Activated B cell treated with CpG ODN at 0.5 μM for 24 hours (primary cell): ENCODE measurements at places on chromosomes 16 and 17. TPM values are rescaled to one million over a fixed set of nuclear protein-coding genes. Genes with fewer than 3 reads are reported as not detected.

DNA sequence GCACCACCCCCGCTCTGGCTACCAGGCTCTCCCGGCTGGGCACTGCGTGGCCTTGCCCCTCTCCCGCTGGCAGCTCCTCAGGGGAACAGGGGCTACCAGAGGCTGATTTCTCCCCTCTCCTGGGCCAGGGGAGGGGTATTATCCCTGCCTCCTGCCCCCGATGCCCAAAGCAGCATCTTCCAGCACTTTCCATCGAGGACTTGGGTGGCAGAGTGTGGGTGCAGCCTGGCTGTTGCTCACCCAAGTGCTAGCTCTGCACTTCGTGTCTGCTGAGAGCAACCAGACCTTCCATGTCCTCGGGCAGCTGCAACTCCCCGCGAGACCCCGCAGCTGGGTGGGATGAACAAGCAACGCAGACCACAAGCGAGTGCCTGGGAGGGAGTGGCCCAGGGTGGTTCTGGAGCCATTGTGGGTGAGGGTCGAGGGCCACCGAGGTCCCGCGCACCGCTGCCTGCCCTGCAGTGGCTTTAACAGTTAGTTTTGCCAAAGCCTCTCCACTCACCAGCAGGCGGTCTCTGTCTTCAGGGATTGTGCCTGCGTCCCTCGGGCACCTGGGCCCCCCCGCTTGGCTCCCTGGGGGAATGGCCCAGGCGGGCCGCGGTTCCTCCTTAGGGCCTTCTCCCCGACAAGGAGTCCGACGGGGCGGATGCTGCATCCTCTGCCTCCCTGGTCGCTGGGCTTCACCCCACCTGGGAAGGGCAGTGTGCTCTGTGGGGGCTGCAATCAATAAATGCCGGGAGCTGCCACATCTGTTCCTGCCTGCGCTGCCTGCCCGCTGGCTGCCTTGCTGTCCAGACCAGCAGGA, 8.4 kb downstream of the SLC25A10 start:
- no peak overlapping the region for H3K27ac ChIP-seq
- no peak overlapping the region for H3K4me3 ChIP-seq
- H3K4me1 ChIP-seq = no peaks in the 10 kb centered on the region
- no peaks in the 10 kb centered on the region for H3K36me3 ChIP-seq
- no peak for DNase-seq
- H3K27me3 ChIP-seq = peaks cover 9% of the 10 kb centered on the region

GRCh38 chr16:49494474-49494873, 120.9 kb downstream of the C16orf78 start:
- DNase-seq = peak; percentile 12
- no peaks in the 10 kb centered on the region for H3K4me1 ChIP-seq
- no peak overlapping the region for H3K4me3 ChIP-seq
- H3K27me3 ChIP-seq = peaks cover 9% of the 10 kb centered on the region
- H3K27ac ChIP-seq = no peak overlapping the region

- peaks cover 68% of the 10 kb centered on the region for H3K4me1 ChIP-seq
- no peaks in the 10 kb centered on the region for H3K27me3 ChIP-seq
- DNase-seq = no peak
- H3K36me3 ChIP-seq = peaks cover 69% of the 10 kb centered on the region
Measured at GRCh38 chr17:76561332-76561731, 21.5 kb downstream of the PRCD start.

DNA sequence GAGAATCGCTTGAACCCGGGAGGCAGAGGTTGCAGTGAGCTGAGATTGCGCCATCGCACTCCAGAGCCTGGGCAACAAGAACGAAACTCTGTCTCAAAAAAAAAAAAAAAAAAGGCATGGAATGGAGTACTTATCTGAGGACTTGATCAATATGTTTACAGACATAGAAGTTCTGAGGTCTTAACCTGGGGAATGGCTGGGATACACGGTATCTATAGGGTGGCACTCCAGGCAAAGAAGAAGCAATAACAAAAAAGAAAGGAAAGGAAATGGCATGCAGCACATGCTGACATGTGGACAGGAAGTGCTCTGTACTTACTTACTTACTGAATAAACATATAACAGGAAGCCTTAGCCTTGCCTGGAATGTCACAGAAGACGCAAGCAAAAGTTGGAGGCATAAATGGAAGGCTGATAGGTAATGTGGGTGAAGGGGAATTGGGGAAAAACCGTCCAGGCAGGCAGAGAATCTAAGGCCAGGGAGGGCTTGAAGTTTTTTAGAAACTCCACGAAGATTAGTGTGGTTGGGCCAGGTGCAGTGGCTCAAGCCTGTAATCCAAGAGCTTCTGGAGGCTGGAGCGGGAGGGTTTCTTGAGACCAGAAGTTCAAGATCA, 10.1 kb upstream of the SPOP start:
- no peaks in the 10 kb centered on the region for H3K36me3 ChIP-seq
- H3K4me3 ChIP-seq = peak overlapping the region; percentile 12
- no peak for DNase-seq
- H3K27ac ChIP-seq = peak overlapping the region; percentile 59
- no peaks in the 10 kb centered on the region for H3K27me3 ChIP-seq

GRCh38 chr17:652314-652713, 62.3 kb downstream of the VPS53 start:
- H3K36me3 ChIP-seq = peaks cover 84% of the 10 kb centered on the region
- DNase-seq = no peak
- H3K27ac ChIP-seq = no peak overlapping the region

DNA sequence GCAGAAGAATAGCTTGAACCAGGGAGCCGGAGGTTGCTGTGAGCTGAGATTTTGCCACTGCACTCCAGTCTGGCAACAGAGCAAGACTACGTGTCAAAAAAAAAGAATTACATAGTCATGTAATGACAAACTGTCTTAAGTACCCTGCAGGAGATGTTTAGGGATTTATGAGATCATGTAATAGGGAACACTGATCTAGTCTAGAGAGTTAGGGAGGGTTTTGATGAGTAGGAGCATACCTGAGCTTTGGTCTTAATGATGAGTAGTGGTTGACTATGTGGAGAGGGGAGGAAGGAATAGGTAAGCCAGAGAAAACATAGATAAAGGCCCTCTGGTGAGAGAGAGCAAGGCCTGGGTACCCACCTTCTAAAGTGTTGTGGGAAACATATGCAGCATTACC, 30.1 kb upstream of the NF1 start:
- DNase-seq = no peak
- H3K36me3 ChIP-seq = no peaks in the 10 kb centered on the region

DNA sequence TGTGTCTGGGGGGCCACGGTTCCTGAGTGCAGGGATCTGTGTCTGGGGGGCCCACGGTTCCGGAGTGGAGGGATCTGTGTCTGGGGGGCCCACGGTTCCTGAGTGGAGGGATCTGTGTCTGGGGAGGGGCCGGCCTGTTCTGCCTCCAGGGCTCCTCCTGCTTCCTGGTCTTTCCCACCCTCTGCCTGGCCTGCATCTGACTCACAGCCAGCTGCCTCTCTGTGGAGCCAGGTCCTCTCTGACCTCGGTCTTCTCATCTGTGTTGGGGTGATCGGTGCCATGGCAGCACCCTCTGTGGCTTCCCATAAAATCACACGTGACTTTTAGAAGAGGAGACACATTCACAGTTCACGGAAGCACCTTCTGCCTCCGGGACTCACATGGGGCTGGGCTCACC, 50.3 kb downstream of the ZFPM1 start:
- H3K4me1 ChIP-seq = peaks cover 2% of the 10 kb centered on the region
- H3K27ac ChIP-seq = no peak overlapping the region
- H3K27me3 ChIP-seq = no peaks in the 10 kb centered on the region

- no peaks in the 10 kb centered on the region for H3K36me3 ChIP-seq
- peaks cover 23% of the 10 kb centered on the region for H3K4me1 ChIP-seq
Measured at GRCh38 chr17:74842599-74843351, 16.9 kb downstream of the GRIN2C start.

DNA sequence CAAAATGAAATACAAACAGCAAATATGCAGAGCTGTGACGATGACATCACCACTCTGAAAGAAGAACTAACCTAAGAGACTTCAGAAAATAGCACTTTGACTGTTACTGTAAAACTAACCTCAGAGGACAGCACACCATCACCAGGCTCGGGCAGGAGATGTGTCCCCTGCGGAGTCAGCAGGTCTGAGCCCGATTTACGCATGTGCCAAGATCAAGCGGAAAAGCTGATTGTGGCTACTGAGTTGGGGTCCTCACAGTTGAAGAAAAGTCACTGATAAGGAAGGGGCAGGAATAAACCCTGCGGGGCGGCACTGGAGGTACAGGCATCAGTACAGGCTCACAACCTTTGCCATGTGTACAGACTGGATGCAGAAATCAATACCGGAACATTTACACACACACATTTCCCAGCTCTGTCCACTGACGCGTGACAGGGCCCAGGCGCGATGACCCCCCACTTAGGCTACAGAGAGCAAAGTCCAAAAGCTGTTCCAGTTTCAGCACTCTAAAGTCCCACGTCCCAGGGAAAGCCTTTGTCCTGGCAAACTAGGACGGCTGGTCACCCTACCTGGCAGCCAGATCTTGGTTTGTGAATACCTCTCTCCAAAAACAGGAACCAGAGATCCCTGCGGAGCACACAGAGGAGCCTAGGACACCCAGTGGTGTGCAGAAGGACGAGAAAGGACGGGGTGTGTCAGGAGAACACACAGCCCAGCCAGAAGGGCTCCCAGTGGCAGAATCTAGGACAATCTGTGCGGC, 21.5 kb downstream of the TRAP1 start:
- no peak overlapping the region for H3K27ac ChIP-seq
- H3K4me3 ChIP-seq = no peak overlapping the region
- H3K36me3 ChIP-seq = peaks cover 7% of the 10 kb centered on the region
- H3K27me3 ChIP-seq = no peaks in the 10 kb centered on the region
- peaks cover 9% of the 10 kb centered on the region for H3K4me1 ChIP-seq
- DNase-seq = no peak

DNA sequence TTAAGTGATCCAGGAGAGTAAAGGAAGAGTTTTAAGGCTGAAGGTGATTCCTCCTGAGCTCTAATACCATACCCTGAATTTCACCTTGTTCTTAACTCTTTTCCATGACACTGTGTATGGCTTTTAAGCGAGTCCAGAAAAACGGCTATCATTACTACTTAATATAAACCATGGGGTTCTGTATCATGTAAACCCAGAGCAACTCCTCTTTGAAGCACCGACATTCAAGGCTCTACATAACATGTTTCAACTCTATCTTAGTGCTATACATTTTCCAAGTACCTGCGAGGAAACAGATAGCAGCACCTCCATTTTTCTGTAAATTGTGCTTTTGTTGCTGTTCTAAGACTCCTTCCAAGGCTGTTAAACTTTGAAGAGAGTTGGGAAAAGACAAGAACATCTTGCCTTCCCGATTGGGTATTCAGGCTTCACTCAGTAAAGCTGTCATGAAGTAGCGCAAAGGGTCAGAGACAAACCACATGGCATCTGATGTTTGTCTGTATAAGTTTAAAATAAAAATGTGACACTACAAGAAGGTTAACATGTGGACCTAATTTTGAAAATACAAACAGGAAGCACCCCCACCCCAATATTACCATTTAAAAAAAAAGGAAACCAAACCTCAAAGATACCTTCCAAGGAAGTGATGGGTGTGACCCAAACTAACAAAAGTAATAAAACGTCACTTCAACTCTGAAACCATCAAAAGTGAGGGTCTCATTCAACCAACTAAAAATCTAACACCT, 3.9 kb downstream of the STAT5B start:
- H3K27ac ChIP-seq = no peak overlapping the region
- H3K4me3 ChIP-seq = peak overlapping the region; percentile 26
- DNase-seq = no peak
- H3K27me3 ChIP-seq = no peaks in the 10 kb centered on the region

DNA sequence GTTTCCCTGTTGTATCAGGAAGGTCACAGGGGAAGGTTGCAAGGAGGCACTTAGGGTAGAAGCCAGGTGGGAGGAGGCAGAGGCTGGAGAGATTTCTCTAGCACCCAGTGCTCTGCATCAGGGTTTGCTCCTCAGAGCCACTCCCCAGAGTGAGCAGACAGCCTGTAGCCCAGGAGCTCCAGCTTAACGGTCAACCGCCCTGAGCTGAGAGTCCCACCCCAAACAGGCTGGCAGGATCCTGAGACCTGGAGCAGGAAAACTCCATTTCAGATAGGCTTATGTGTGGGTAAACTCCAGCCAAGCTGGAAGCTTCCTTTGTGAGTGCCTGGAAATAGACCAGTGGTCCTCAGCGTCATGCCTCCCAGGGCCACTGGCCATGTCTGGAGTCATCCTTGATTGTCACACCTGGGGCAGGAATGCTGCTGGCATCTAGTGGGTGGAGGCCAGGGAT, 37.9 kb downstream of the MPRIP start:
- DNase-seq = no peak
- peaks cover 13% of the 10 kb centered on the region for H3K4me1 ChIP-seq
- no peak overlapping the region for H3K4me3 ChIP-seq
- peaks cover 80% of the 10 kb centered on the region for H3K36me3 ChIP-seq

DNA sequence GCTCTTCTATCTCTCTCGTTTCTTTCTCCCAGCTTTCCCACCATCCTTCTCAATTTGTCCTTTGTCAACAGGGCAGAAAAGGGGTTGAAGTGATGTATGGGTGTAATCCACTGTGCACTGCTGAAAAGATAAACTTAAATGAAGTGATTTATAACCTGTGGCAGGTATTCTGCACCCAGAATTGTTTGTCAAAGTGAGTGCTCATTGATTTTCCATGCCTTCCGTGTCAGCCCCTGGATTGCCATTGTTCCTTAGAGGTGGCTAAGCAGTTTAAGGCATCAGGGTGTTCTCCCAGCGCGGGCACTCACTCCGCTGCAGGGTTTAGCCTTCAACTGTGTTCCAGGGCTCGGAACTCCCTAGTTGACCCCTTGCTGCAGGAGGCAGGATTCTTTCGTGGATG, 82.9 kb downstream of the PITPNC1 start:
- H3K36me3 ChIP-seq = peaks cover 5% of the 10 kb centered on the region
- no peak overlapping the region for H3K4me3 ChIP-seq
- H3K4me1 ChIP-seq = peaks cover 13% of the 10 kb centered on the region
- no peaks in the 10 kb centered on the region for H3K27me3 ChIP-seq
- no peak for DNase-seq

DNA sequence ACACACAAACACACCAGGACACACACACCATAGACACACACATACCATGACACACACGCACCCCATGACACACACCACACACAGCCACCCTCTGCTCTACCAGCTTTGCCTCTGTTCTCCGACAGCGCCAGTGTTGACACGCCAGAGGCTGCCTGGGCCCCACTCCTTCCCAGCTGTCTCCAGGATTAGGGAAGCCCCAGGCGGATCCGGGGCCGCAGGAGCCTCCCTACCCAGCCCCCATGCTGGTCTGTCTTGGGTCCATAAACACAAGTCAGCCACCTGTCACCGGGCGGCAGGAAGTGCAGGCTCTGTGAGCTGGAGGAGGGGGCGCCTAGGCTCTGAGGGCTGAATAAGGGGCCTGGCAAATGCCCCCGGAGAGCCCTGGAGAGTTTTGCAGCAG, 10.5 kb downstream of the TBC1D16 start:
- H3K4me3 ChIP-seq = no peak overlapping the region
- DNase-seq = no peak
- no peak overlapping the region for H3K27ac ChIP-seq
- no peaks in the 10 kb centered on the region for H3K4me1 ChIP-seq

- no peak overlapping the region for H3K4me3 ChIP-seq
- no peak for DNase-seq
Measured at GRCh38 chr16:85679870-85680269, 8.9 kb downstream of the GINS2 start.

- no peak overlapping the region for H3K4me3 ChIP-seq
- H3K27me3 ChIP-seq = peaks cover 26% of the 10 kb centered on the region
- no peaks in the 10 kb centered on the region for H3K4me1 ChIP-seq
- no peaks in the 10 kb centered on the region for H3K36me3 ChIP-seq
- H3K27ac ChIP-seq = no peak overlapping the region
Measured at GRCh38 chr17:41444640-41445039, 3.9 kb upstream of the KRT38 start.

The SOX8 gene
- total RNA-seq = 0.18 and 0.27 TPM in 2 replicates

The SLC25A10 gene
- 6.1 and 6.4 TPM in 2 replicates for total RNA-seq

The DUSP3 gene
- total RNA-seq = 16.4 and 16.6 TPM in 2 replicates

The TEKT1 gene
- total RNA-seq = not detected in 2 replicates

The SLFN13 gene
- total RNA-seq = 14.8 and 15.3 TPM in 2 replicates

The CDK5R1 gene
- total RNA-seq = 9.3 and 9.6 TPM in 2 replicates

The EXOC3L1 gene
- not detected in 2 replicates for total RNA-seq

The CRISPLD2 gene
- not detected in 2 replicates for total RNA-seq

The SECTM1 gene
- total RNA-seq = not detected in 2 replicates

The KRTAP9-2 gene
- total RNA-seq = not detected in 2 replicates
